ENCODE measurements at places on chromosomes 2 and 18. TPM values are rescaled to one million over a fixed set of nuclear protein-coding genes. Genes with fewer than 3 reads are reported as not detected.

Gene UGT1A10
- not detected for total RNA-seq

- peaks cover 5% of the 10 kb centered on the region for H3K36me3 ChIP-seq
- H3K4me3 ChIP-seq: no peak overlapping the region
Measured at GRCh38 chr2:63488118-63488713, 100.1 kb downstream of the WDPCP start.

Gene PELI1
- 25.7 TPM for total RNA-seq

DNA sequence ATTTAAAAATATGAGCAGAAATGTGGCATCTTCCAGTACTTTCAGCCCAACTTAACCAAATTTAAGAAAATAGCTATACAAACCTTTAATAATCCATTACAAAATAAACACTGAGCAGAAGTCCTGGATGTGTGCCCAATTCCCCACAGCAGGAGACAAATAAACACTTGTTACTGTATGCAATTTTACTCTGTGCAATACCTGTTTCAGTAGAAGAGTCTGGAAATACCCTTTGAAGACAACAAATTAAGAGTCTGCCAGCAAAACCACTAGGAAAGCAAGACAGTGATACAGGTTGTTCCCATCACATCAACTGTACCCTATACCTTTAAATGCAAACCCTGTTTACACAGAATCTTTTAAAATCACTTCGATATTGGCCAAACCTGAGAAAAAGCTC is 41.4 kb upstream of the RNU4ATAC start:
- DNase-seq: no peak
- peaks cover 32% of the 10 kb centered on the region for H3K4me1 ChIP-seq
- no peaks in the 10 kb centered on the region for H3K27me3 ChIP-seq
- no peak overlapping the region for H3K27ac ChIP-seq

DNA sequence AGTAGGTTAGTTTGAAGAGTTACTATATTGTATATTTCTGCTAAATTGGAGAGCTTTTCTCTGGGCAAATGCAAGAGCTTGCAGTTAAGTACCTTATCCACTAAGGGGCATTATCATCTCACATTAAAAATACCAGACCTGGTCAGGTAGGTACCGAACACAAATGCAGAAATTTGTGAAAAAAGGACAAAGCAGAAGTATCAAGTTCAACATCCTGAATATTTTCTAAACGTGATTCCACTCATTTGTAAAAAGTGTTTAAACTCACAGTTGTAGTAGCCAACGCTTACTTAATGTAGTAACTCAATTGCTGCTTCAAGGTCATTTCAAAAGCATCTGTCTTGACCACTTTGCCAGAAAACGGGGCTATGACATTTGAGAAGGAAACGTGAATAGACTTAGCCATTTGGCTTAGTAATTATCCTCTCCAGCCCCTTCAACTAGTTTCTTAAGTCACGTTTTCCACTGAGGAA is 52.1 kb downstream of the CYRIA start:
- no peak overlapping the region for H3K4me3 ChIP-seq
- H3K27me3 ChIP-seq: peaks cover 20% of the 10 kb centered on the region
- no peak overlapping the region for H3K27ac ChIP-seq
- H3K36me3 ChIP-seq: no peaks in the 10 kb centered on the region
- DNase-seq: no peak
- no peaks in the 10 kb centered on the region for H3K4me1 ChIP-seq

Gene CFAP53
- total RNA-seq: 0.40 TPM

DNA sequence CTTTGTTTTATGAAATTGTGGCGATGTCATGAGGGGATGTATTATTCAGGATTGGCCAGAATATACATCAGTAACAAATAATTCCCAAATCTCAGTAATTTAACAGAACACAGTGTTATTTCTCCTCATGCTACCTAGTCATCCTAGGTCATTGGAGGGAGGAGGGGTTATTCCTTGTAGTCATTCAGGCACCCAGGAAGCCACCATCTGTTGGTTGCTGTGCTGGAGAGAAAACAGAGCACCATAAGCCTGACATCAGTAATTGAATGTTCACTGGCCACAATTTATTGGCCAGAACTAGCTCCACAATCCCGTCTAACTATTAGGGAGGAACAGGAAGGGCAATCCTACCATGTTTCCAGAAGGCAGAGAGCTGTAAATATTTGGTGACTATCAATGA is 303.5 kb upstream of the CELF4 start:
- H3K36me3 ChIP-seq: no peaks in the 10 kb centered on the region
- no peaks in the 10 kb centered on the region for H3K4me1 ChIP-seq
- H3K4me3 ChIP-seq: no peak overlapping the region
- no peak for DNase-seq

Gene DLX2
- not detected for total RNA-seq

GRCh38 chr2:179393481-179393880 is 128.8 kb upstream of the SESTD1 start:
- H3K4me1 ChIP-seq: no peaks in the 10 kb centered on the region
- no peaks in the 10 kb centered on the region for H3K36me3 ChIP-seq
- no peak for DNase-seq
- H3K4me3 ChIP-seq: no peak overlapping the region

- no peak overlapping the region for H3K27ac ChIP-seq
- no peak for DNase-seq
- H3K36me3 ChIP-seq: no peaks in the 10 kb centered on the region
- no peaks in the 10 kb centered on the region for H3K27me3 ChIP-seq
Measured at GRCh38 chr18:41128545-41128944, 826.5 kb upstream of the PIK3C3 start.

Gene PDE1A
- total RNA-seq: not detected

Gene COL6A3
- 3.0 TPM for total RNA-seq

DNA sequence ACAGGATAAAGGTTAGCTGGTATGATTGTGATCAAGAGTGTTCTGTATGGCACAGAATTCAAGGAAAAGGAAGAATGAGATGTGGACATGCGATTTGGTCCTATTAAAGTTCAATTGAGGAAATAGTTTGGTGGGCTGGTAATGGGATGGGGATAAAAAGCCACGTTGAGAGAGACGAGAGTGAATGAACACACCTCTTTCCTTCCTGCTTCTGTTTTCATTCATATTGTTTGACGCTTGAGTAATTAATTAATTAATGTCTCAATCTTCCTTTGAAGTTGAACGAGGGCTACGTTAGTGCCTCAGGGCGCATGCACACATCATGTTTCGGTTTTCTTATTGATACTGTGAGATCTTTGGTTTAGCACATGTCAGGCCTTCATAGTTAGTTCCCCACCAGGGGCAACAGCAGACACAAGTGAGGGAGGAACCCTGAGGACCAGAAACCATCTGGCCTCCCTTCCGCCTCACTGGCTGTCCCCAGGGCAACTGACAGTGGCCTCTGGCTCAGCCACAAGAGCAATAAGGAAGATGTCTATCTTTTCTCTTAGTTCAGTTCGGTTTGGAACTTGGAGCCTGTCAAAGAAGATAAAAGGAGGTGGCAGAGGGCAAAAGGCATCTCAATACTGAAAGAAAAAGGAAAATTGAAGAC is 116.0 kb downstream of the LIPG start:
- no peak overlapping the region for H3K4me3 ChIP-seq
- H3K36me3 ChIP-seq: no peaks in the 10 kb centered on the region
- H3K27me3 ChIP-seq: no peaks in the 10 kb centered on the region
- DNase-seq: no peak
- H3K4me1 ChIP-seq: no peaks in the 10 kb centered on the region

DNA sequence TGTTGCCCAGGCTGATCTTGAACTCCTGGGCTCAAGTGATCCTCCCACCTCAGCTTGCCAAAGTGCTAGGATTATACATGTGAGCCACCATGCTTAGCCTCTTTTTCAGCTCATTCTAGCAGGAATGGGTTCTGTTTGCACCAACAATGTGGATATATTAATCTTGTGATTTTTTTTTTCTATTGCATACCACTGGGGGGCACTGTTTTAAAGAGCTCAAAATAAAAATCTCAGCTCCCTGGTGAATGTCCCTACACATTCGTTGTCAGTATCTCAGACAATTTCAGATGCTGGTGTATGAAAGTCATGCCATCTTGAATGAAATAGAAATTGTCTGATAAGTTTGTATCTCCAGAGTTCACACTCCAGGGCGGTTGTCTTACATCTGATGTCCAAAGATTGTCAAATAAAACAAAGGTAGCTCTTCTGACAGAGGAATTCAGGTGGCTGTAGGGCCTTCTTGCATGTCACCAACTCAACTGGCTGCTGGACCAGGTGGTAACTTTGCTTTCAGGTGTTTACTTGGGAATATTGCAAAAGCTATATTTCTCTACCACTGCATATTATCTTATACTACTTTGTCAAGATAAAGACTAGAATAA is 3.1 kb upstream of the MATN3 start:
- H3K27me3 ChIP-seq: peaks cover 28% of the 10 kb centered on the region
- H3K36me3 ChIP-seq: peaks cover 1% of the 10 kb centered on the region
- peaks cover 8% of the 10 kb centered on the region for H3K4me1 ChIP-seq
- no peak overlapping the region for H3K4me3 ChIP-seq

DNA sequence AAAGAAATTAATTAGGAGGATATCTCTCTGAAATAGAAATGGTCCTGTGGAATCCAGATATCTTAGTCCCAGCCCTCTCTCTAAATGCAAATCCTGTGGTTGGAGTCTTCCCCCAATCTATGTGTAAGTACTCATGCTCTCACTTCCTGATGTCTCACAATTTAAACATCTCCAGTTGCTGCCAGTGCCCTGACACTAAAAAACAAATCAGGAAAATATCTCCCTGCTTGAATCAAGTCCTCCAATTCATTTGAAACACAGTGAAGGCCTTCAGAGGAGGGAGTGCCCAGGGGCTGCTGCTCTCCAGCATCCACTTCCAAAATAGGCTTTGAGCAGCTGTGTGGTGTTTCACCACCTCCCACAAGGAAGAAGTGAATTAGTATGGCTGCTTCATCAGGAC is 413.8 kb downstream of the RAD51AP2 start:
- no peak overlapping the region for H3K4me3 ChIP-seq
- H3K36me3 ChIP-seq: no peaks in the 10 kb centered on the region
- H3K27ac ChIP-seq: no peak overlapping the region
- no peak for DNase-seq
- H3K27me3 ChIP-seq: no peaks in the 10 kb centered on the region
- H3K4me1 ChIP-seq: no peaks in the 10 kb centered on the region

- H3K4me3 ChIP-seq: no peak overlapping the region
- no peaks in the 10 kb centered on the region for H3K36me3 ChIP-seq
- H3K27me3 ChIP-seq: peaks cover 4% of the 10 kb centered on the region
- H3K27ac ChIP-seq: no peak overlapping the region
- no peaks in the 10 kb centered on the region for H3K4me1 ChIP-seq
Measured at GRCh38 chr2:156057647-156058046, 274.9 kb downstream of the NR4A2 start.

DNA sequence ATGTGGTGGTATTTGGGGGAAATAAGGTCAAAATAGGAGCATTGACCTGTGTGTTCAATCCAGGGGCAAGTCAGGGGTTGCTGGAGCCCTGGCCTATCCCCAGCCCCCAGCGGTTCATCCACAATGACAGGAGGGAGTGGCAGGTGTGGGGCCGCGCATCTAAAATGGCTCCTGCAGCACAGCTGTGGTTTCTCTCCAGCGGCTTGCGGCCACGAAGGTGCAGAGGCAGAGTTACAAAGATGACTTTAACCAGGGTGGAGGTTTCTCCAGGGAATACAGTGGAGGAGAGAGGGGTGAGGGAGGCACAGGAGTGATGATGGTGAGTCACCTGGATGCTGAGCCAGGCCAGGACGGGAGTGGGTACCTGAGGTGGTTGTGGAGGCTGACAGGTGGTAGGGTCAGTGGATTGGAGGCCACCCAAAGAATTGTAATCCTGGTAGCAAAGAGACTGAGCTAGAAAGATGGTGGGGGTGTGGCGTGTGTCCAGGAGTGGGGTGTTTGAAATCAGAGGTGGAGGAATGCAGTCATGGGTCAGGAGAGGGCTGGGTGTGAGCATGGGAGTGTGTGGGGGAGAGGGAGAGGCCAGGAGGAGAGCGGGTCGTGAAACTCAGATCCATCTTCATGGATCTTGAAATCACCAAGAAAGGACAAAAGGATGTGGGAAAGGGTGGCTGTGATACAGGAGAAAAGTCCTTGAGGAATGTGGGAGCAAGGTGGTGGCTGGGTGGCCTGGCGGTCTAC is 83.2 kb downstream of the CTIF start:
- H3K27me3 ChIP-seq: no peaks in the 10 kb centered on the region
- no peaks in the 10 kb centered on the region for H3K36me3 ChIP-seq
- no peak overlapping the region for H3K4me3 ChIP-seq
- H3K4me1 ChIP-seq: no peaks in the 10 kb centered on the region
- DNase-seq: no peak

- peaks cover 1% of the 10 kb centered on the region for H3K36me3 ChIP-seq
- H3K4me3 ChIP-seq: no peak overlapping the region
- H3K27ac ChIP-seq: no peak overlapping the region
- H3K27me3 ChIP-seq: no peaks in the 10 kb centered on the region
Measured at GRCh38 chr2:183477296-183477695, 353.1 kb downstream of the NUP35 start.

Gene ASXL2
- 29.1 TPM for total RNA-seq

Gene SPC25
- total RNA-seq: 32.0 TPM

DNA sequence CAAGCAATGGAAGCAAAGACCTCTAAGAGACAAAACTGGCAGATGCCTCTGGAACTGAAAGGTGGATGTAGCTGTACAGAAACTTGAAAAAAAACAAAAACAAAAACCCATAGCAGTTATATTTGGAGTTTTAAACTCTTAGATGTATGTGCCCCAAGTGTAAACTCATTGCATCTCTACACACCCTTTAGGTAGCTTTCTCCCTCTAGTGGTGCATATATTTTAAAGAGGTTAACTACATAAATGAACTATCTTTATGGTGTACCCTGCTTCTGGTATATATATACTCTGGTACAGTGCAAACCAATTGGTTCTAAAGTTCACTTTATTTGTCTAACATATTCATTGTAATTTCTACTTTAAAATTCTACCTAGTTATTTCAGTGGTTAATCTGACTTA is 518.2 kb downstream of the NRXN1 start:
- no peak overlapping the region for H3K4me3 ChIP-seq
- H3K27ac ChIP-seq: no peak overlapping the region
- H3K36me3 ChIP-seq: no peaks in the 10 kb centered on the region
- DNase-seq: no peak

- no peaks in the 10 kb centered on the region for H3K27me3 ChIP-seq
- no peak overlapping the region for H3K4me3 ChIP-seq
- H3K36me3 ChIP-seq: no peaks in the 10 kb centered on the region
Measured at GRCh38 chr2:107591561-107592279, 235.0 kb upstream of the RGPD4 start.

Gene MARCHF7
- 81.5 TPM for total RNA-seq

- H3K4me1 ChIP-seq: peaks cover 91% of the 10 kb centered on the region
- DNase-seq: no peak
- no peaks in the 10 kb centered on the region for H3K36me3 ChIP-seq
- peak overlapping the region; percentile 25 for H3K4me3 ChIP-seq
- peak overlapping the region; percentile 76 for H3K27ac ChIP-seq
Measured at GRCh38 chr2:43136011-43136799, 90.2 kb downstream of the ZFP36L2 start.

- H3K4me3 ChIP-seq: no peak overlapping the region
- H3K36me3 ChIP-seq: peaks cover 47% of the 10 kb centered on the region
- H3K27ac ChIP-seq: no peak overlapping the region
- no peaks in the 10 kb centered on the region for H3K27me3 ChIP-seq
- DNase-seq: peak; percentile 30
Measured at GRCh38 chr18:80023173-80023572, 11.1 kb upstream of the RBFA start.

- no peak overlapping the region for H3K4me3 ChIP-seq
- no peaks in the 10 kb centered on the region for H3K4me1 ChIP-seq
- DNase-seq: no peak
- no peaks in the 10 kb centered on the region for H3K36me3 ChIP-seq
Measured at GRCh38 chr2:161113693-161114575, 46.3 kb upstream of the TANK start.

Gene ADCYAP1
- not detected for total RNA-seq
